ENCODE measurements at places on chromosomes 16 and 17.

- no peak for DNase-seq
Measured at GRCh38 chr17:80709090-80709695, 164.6 kb downstream of the RPTOR start.

GRCh38 chr17:56158344-56158743 is 5.1 kb downstream of the ANKFN1 start:
- no peak for DNase-seq

DNA sequence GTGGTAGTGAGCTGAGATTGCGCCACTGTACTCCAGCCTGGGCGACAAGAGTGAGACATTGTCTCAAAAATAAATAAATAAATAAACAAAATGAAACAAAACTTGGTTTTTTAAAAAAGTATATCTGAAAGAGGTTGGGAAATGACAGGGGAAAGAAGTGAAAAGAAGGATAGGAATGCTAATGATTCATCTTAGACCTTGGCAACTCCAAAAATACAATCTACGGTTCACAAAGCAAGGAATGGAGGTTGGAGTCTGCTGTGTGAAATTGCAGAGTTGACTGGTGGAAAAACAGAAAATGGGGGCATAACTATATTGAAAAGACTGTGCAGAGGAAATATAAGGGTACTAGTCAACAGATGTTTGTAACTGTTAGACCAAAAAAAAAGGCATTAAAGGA is 40.0 kb upstream of the CD300E start:
- no peak for DNase-seq

DNA sequence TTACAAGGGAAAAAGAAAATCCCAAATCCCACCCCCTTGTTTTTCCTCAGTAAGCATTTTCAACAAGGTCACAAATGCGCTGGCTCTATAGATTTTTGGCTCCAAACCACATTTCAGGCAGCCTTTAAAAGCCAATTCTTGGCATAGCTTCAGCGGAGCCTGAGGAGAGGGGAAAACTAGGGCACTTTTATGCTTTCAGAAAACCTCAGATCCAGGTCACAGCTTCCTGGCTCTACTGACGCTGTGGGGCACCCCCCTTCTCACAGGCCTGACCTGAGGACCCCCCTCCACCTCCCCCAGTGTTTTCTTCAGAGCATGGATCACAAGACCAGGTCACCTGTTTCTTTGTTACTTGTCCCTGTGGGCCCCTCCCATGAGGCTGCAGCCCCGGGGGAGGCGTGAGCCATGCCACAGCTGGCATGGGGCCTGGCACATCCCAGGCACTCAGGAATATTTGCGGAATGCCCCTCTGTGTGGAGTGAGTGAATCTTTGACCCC is 30.1 kb upstream of the MTSS2 start:
- DNase-seq, result no peak

DNA sequence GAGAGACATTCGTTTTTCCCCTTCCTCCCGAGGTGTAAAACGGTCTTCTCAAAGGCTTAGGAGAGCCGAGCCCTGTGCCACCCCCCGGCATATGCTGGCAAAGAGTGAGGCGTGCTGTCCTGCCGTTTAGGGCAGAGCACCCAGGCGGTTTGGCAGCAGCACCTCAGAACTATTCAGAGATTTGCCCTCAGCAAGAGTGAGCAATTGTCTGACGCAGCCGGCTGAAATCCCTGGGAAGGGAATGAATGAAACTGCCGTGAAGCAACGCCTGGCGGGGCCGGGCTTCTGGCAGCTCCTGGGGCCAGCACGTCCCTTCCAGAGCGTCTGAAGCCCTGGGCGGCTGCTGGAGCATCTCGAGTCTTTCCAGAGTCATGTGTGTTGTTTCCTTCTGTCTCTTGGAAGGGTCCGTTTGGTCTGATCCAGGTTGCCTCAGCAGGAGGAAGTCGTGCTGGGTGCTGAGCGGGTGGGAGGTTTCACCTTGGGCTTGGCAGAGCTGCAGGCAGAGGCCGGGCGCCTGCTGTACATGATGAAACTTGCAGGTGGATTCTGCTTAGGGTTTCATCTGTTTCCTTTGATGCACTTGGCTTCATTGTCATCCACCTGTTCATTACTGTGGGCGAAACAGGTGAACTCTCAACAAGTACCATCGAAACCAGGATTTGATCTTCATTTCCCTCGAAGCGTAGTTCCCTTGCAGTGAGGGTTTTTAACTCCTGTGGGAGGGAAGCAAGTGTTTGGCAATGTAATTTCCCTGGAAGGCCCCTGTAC is 35.4 kb downstream of the TBCD start:
- no peak for DNase-seq

- DNase-seq, result no peak
Measured at GRCh38 chr16:24838554-24839266, 7.1 kb upstream of the SLC5A11 start.

DNA sequence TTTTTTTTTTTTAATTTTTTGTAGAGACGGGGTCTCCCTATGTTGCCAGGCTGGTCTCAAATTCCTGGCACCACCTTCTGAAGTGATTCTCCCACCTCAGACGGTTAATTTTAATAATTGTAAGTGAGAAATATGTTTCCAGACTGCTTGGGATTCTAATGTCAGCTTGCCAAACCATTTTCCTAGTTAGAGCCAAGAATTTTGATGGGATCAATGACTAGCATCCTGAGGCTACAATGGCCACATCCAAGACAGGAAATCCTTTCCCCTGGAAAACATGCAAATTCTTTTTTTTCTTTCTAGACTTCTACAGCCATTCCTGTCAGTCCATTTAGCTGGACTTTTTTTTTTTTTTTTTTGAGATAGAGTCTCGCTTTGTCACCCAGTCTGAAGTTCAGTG is 32.6 kb downstream of the IGF2BP1 start:
- no peak for DNase-seq

GRCh38 chr16:81041696-81042095 is 6.1 kb downstream of the ATMIN start:
- DNase-seq, result peak; percentile 91

- DNase-seq, result no peak
Measured at GRCh38 chr16:155031-155398, 2.6 kb downstream of the HBZ start.

GRCh38 chr16:29644973-29645693 is 17.9 kb upstream of the SPN start:
- DNase-seq, result no peak

- DNase-seq, result no peak
Measured at GRCh38 chr16:15903960-15904359, 15.6 kb upstream of the CEP20 start.

DNA sequence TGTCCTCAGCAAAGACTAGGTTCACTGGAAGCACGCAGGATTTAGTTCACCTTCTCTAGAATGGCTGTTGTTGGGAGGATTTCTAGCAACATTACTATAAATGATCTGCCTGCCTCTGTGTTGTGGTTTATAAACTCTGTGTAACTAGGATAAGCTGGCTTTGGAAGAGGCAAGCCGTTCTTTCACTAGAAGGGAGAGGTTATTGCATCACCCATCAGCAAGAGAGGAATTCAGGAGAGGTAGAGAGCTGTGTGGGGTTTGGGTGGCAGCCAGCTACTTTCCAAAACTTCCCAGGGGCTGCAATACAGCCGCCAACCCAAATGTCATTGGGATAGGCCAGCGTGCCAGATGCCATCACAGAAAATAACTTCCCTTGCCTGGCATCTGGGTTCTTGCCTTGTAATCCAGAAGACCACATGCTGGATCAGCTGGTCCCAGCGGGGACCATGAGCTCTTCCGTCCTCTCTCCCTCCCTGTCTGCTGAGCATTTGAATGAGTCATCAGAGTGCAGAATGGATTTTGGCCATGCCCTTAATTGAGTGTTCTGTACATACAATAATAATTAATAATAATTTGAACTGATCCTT is 95.7 kb upstream of the RBFOX1 start:
- DNase-seq, result no peak

- DNase-seq, result no peak
Measured at GRCh38 chr17:27466743-27467375, 10.6 kb downstream of the KSR1 start.

DNA sequence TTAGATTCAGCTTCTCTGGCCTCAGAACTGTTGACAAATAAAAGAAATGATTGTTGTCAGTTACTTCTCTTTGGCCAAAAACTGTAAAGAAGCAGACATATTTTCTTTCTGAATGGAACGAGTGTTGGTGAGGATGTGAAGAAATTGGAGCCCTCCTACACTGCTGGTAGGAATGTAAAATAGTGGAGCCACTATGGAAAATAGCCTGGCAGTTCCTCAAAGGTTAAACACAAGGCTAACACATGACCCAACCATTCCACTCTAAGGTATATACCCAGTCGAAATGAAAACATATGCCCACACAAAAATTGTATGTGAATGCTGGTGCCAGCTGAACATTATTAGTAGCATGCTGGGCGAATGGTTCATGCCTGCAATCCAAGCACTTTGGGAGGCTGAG is 14.2 kb upstream of the KRT24 start:
- DNase-seq, result no peak

DNA sequence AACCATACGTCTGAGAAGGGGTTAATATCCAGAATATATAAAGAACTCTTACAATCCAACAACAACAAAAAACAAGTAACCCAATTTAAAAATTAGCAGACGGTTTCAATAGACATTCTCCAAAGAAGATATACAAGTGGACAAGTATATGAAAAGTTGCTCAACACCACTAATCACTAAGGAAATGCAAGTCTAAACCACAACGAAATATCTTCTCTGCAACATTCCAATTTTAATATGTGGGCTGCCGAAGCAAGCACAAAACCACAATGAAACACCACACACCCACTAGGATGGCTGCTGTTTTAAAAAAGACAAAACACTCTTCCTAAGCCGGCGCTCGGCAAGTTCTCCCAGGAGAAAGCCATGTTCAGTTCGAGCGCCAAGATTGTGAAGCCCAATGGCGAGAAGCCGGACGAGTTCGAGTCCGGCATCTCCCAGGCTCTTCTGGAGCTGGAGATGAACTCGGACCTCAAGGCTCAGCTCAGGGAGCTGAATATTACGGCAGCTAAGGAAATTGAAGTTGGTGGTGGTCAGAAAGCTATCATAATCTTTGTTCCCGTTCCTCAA is 5.9 kb upstream of the SLC13A2 start:
- no peak for DNase-seq

DNA sequence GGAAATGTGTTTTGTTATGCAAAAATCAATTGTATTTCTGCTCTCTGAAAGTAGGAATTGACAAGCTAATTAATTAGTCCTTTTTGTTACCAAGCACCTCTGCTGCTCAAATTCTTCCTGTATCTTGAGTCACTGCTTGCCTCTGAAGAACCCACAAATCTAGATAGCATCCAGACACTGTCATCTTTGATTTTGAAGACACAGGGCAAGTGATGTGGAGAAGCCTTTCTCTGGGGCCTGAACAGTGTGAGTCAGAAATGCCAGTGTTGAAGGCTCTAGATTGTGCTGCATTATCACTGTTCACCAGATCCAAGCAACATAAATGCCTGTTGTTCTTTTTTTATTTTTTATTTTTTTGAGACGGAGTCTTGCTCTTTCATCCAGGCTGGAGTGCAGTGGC is 10.9 kb upstream of the ST6GALNAC1 start:
- DNase-seq, result no peak

DNA sequence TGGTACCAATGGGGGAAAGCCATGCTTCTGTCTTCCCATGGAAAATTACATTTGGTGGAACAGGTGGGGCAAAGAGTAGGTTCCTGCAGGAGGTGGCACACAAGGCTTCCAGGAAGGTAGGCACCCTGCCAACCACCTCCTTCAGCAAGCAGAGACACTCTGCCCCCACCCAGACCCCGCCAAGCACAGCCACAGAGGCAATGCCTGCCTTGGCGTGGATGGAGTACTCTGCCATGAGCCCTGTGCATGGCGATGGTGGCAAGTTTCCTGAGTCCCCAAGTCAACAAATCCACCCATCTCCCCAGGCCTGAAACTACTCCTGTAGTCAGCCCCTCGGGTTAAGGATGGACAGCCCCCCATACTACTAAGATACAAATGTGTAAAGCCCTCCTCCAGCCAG is 119.2 kb upstream of the GNAO1 start:
- no peak for DNase-seq

DNA sequence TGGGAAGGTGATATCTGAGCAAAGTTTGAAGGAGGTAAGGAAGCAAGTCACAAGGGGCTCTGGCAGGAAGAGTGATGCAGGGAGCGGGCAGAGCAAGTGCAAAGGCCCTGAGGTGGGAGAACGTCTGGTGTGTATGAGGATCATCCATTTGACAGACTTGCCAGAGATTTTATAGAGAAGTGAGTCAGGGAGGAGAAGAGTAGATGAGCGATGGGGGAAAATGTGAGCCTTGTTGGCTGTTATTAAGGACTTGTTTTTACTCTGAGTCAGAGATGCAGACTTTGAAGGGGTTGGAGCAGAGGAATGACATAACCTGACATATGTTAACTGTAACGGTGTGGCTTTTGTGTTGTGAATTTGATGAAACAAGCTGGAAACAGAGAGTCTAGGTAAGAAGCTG is 3.5 kb upstream of the CLEC10A start:
- DNase-seq, result no peak

GRCh38 chr16:50384500-50385135 is 15.8 kb upstream of the BRD7 start:
- no peak for DNase-seq

DNA sequence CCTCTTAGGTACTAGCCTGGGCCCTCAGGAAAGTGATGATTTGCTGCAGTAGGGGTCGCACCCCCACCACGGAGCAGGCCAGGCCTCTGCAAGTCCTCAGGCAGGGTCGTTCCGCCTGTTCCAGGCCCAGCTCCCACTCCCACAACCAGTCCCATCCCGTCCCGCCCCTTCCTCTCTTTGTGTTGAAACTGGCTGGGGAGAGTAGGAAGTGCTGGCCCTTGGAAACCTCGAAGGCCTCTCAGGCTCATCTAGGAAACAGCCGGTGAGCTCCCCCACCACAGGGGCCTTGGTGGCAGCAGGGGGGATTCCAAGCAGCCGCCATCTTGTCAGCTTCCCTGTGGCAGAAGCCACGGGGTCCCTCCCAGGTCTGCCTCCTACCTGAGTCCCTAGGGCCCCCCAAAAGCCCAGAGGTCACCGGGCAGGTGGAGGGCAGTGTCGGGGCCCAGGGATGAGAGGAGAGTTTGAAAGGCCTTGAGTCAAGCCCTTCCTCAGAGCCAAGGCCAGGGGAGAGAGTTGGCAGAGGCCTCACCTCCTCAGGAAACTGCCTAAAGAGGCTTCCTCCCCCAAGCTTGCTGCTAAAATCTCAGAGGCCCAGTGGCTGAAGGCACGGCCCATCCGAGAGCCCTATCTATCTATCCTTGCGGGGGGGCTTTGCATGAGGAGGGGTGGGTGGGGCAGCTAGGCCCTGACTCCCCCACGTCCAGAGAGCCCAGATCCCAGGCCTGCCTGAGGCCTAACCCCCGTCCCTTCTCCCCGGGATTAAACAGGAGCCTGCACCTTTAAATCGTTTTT is 22.2 kb downstream of the MMP15 start:
- DNase-seq, result peak; percentile 76

Measured in islet precursor cell (in vitro differentiated cells).